ENCODE measurements at places on chromosomes 3 and 15.

- DNase-seq: no peak
Observed at GRCh38 chr3:52036222-52036694, 20.1 kb downstream of the DUSP7 start.

- DNase-seq: no peak
Observed at GRCh38 chr3:141368062-141368924, at the start of gene ZBTB38. ZBTB38 (plus strand) TSS chr3:141368504; CDS start chr3:141442389, 73,885 bp downstream.

GRCh38 chr3:52456800-52457183 is 1.4 kb downstream of the NISCH start:
- DNase-seq: no peak

DNA sequence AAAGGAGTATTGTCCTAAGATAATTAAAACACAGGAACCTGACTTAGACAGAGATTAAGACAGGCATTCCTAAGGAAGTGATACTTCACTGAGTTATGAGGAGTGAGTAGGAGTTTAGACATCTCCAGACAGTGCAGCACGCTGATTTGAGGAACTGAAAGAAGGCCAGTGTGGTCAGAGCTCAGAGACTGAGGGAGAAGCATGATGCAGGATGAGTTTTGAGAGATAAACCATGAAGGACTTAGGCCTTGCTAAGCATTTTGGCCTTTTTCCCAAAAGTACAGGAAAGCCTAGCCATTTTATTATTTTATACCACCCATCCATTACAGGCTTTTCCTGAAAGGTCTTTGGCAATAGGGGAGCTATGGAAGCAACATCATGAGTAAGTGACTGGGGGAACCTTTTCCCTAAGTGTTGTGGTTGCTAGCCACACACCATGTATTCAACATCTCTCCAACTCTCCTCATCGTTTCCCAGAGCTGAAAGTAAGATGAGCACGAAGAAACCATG is 375.6 kb upstream of the TPRG1 start:
- no peak for DNase-seq

DNA sequence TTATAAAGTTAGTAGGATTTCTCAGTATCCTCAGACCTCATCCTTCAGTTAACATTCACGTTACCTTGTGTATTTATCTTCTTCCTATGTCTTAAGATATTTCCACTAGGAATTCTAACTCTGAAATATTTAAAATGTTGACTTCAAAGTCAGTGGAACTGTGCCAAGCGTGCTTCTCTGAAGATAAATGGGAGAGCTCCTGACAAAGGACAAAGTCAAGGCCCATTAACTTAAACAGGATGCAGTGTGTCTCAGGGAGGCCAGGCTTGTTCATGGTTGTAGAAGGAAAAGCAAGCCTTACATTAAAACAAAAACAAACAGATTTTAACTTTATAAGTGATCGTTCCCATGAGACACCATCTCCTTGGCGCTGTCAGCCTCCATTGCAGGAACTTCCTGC is 41.5 kb downstream of the ABHD17C start:
- DNase-seq: no peak

GRCh38 chr15:64636556-64636955 is 138.8 kb downstream of the RBPMS2 start:
- DNase-seq: no peak

All from stimulated activated CD4-positive, alpha-beta T cell treated with anti-CD3 and anti-CD28 coated beads, Interleukin-15, amount 100 ng/mL, for 24 hours (primary cell).